ENCODE measurements at places on chromosomes 7 and 10. TPM values are rescaled to one million over a fixed set of nuclear protein-coding genes. Genes with fewer than 3 reads are reported as not detected.

DNA sequence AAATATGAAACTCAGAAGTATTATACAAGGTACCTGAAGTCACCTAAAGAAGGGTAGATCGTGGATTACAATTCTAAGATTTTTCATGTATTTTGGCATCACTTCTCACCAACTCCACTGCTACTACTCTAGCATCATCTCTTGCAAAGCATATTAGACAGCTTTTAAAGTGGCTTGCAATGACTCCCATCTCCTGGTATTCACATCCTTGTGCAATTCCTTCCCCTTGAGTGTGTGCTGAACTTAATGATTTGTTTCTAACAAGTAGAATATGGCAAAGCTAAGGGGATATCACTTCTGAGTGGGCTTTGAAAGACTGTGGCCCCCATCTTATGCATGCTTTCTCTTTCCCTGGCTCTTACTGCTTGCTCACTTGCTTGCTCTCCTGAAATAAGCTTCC, 280.2 kb downstream of the SNX13 start:
- H3K4me3 ChIP-seq = no peak overlapping the region
- no peaks in the 10 kb centered on the region for H3K27me3 ChIP-seq
- no peak for DNase-seq
- no peaks in the 10 kb centered on the region for H3K4me1 ChIP-seq
- no peaks in the 10 kb centered on the region for H3K36me3 ChIP-seq

Gene MMD2
- not detected for total RNA-seq

DNA sequence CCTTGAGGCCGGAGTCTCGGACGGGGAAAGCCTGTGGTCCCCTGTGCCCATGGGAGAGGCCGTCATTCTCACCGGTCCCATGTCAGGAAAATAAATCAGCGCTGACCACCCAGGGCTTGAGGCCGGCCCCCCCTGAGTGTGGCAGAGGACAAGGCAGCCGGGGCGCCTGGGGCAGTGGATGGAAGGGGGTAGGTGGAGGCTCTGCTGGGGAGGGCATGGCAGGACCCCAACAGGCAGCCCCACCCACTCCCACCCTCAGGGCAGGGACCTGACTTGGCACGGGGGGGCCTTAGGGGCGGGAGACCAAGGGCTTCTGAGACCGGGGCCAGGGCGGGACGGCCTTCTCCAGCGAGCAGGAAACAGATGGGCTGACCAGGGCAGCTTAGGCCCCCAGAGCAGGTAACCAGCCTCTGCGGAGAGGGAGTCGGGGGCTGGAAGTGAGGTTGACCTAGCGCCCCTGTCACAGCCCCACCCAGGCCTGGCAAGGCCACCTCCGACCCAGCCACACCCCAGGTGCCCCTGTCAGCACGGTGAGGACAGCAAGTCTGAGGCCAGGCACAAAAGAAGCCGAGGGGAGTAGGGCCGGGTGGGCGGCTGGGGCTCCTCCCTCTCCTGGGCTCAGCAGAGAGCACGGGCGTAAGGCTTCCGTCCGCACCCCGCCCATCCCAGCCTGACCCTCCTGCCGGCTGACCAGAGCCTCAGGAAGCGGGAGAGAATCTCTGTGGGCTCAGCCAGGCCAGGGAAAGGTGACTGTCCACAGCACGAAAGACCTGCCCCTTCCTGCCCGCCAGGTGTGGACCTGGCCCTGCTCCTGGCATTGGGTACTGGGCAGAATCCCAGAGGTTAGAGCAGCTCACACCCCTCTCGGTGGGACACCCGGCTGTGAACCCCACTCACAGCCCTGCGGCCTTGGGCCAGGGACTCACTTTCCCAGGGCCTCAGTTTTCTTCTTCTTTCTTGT, 87.4 kb downstream of the FOXL3 start:
- no peaks in the 10 kb centered on the region for H3K4me1 ChIP-seq
- peak; percentile 24 for DNase-seq
- H3K27ac ChIP-seq = no peak overlapping the region
- no peaks in the 10 kb centered on the region for H3K36me3 ChIP-seq
- H3K4me3 ChIP-seq = no peak overlapping the region
- no peaks in the 10 kb centered on the region for H3K27me3 ChIP-seq

- H3K4me1 ChIP-seq = no peaks in the 10 kb centered on the region
- H3K4me3 ChIP-seq = no peak overlapping the region
- no peaks in the 10 kb centered on the region for H3K36me3 ChIP-seq
These were observed 220.8 kb downstream of the LRMDA start for GRCh38 chr10:75652146-75652740.

Gene BTBD16
- total RNA-seq = not detected

- no peak for DNase-seq
- no peaks in the 10 kb centered on the region for H3K4me1 ChIP-seq
- no peak overlapping the region for H3K27ac ChIP-seq
- no peak overlapping the region for H3K4me3 ChIP-seq
These were observed 128.5 kb upstream of the PFKP start for GRCh38 chr10:2938869-2939268.

GRCh38 chr10:29435809-29436501, 147.1 kb downstream of the LYZL1 start:
- no peak for DNase-seq
- H3K27me3 ChIP-seq = no peaks in the 10 kb centered on the region
- no peaks in the 10 kb centered on the region for H3K36me3 ChIP-seq
- no peak overlapping the region for H3K4me3 ChIP-seq
- H3K4me1 ChIP-seq = no peaks in the 10 kb centered on the region
- no peak overlapping the region for H3K27ac ChIP-seq

Gene DKK1
- total RNA-seq = 4.1 TPM

Gene GFRA1
- total RNA-seq = 75.1 TPM

GRCh38 chr7:26688388-26688787, 176.0 kb downstream of the SKAP2 start:
- no peaks in the 10 kb centered on the region for H3K4me1 ChIP-seq
- H3K27ac ChIP-seq = no peak overlapping the region
- no peaks in the 10 kb centered on the region for H3K36me3 ChIP-seq
- H3K27me3 ChIP-seq = peaks cover 18% of the 10 kb centered on the region
- no peak for DNase-seq

Gene DDC
- total RNA-seq = not detected

DNA sequence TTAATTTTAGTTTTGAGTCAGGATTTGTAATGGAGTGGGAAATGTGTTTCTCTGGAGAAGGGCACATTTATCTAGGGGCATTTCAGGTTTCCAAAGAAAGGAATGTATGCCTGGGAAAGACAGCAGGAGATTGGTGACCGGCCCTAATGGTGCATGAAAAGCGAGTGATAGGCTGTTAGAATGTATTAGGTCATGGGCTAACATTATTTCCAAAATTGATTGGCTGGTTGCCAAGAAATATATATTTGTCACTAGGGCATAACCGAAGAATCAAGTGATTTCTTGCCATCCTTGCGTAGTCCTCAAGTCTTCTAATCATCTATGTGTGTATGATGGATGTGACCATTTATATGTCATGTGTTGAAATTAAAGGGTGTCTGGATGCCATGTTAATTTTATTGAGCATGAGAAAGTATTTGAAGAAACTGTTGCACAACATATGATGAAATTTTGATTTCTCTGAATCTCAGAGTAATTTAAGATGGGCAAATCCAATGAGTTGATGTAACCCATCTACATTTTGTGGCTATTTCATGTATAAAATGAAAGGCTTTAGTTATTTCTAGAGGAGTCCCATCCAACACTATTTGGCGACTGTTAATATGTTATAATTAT, 248.4 kb downstream of the BMPER start:
- no peak for DNase-seq
- H3K27me3 ChIP-seq = no peaks in the 10 kb centered on the region
- no peaks in the 10 kb centered on the region for H3K4me1 ChIP-seq
- H3K36me3 ChIP-seq = no peaks in the 10 kb centered on the region
- H3K27ac ChIP-seq = no peak overlapping the region

DNA sequence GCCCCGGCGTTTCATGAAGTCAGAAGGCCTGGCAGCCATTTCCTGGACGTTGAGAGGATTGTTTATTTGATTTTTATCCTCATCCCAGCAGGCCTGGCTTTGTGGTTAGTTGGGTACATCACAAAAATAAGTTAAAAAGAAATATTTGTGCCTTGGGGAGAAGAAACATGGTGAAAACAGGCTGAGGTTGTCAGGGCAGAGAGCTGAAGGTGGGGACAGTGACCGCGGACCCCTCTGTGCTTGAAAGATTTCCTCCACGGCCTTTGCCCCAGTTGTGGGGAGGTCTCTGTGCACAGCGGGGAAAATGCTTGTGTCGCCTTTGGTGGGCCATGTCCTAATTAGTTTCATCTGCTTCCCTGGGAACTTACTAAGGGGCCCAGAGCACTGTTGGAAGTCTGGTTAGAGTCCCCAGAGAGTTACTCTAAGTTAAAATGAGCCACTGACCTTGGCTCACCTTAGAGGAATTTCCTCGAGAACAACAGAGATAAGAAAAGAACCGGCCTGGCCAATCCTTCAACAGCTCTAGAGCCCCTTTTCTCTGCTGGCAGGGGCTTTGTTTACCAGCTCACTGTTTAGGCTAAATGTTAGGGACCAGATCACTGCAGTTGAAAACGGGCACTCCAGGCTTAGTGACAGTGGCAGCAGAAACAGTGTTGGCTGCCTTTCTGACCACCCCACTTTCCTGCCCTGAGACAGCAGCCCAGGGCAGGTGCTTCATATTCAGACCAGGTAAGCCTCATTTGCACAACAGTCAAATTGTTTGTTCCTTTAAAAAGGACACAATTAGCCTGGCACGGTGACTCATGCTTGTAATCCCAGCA, 37.9 kb downstream of the CRCP start:
- no peaks in the 10 kb centered on the region for H3K27me3 ChIP-seq
- H3K4me3 ChIP-seq = no peak overlapping the region
- H3K4me1 ChIP-seq = no peaks in the 10 kb centered on the region
- H3K36me3 ChIP-seq = no peaks in the 10 kb centered on the region
- no peak for DNase-seq

DNA sequence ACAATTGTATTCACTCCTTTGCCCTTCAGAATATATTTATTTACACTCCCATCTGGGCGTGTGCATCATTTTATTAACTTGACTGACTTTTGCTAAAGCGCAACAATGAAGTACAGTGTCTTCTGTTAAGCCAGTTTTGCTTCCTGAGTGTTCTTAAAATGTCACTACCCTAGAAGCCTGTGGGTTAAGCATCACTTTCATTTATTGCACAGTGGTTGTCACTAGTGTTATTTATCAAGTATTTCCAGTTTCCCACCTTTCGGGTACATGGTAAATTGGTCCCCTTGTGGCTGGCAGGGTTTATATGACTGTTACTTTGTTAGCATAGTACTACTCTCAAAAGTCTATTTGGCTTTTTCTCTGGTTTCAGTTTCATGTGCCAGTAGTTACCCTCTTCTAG, 3.3 kb downstream of the HILPDA start:
- H3K36me3 ChIP-seq = no peaks in the 10 kb centered on the region
- H3K27me3 ChIP-seq = no peaks in the 10 kb centered on the region
- no peak for DNase-seq
- H3K4me1 ChIP-seq = no peaks in the 10 kb centered on the region
- H3K4me3 ChIP-seq = no peak overlapping the region
- no peak overlapping the region for H3K27ac ChIP-seq

DNA sequence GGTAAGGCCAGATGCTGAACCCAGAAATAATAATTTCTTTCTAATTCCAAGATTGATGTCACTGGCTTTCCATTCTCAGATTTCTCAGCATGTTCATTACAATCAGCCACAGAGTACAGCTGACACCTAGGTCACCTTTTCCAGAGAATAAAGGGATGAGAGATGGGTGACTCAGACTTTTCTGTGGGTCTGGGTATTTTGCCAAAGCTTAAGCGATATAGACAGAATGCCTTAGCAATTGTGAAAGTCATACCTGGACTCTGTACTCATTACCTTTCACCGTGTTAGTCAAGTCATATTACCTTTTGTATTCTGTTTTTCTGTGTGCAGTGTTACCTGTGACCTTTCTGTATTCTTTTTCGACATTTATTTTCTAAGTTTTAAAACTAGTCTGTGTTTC, 10.6 kb upstream of the PRTFDC1 start:
- DNase-seq = no peak
- H3K4me1 ChIP-seq = no peaks in the 10 kb centered on the region
- no peak overlapping the region for H3K4me3 ChIP-seq
- H3K27me3 ChIP-seq = no peaks in the 10 kb centered on the region
- H3K27ac ChIP-seq = no peak overlapping the region

Gene DYDC1
- total RNA-seq = not detected

Gene ZNF438
- total RNA-seq = 5.8 TPM

Gene ZNF804B
- not detected for total RNA-seq

- no peak overlapping the region for H3K4me3 ChIP-seq
- no peaks in the 10 kb centered on the region for H3K4me1 ChIP-seq
- no peak overlapping the region for H3K27ac ChIP-seq
- no peaks in the 10 kb centered on the region for H3K27me3 ChIP-seq
These were observed 78.4 kb upstream of the IKZF1 start for GRCh38 chr7:50226145-50226544.

DNA sequence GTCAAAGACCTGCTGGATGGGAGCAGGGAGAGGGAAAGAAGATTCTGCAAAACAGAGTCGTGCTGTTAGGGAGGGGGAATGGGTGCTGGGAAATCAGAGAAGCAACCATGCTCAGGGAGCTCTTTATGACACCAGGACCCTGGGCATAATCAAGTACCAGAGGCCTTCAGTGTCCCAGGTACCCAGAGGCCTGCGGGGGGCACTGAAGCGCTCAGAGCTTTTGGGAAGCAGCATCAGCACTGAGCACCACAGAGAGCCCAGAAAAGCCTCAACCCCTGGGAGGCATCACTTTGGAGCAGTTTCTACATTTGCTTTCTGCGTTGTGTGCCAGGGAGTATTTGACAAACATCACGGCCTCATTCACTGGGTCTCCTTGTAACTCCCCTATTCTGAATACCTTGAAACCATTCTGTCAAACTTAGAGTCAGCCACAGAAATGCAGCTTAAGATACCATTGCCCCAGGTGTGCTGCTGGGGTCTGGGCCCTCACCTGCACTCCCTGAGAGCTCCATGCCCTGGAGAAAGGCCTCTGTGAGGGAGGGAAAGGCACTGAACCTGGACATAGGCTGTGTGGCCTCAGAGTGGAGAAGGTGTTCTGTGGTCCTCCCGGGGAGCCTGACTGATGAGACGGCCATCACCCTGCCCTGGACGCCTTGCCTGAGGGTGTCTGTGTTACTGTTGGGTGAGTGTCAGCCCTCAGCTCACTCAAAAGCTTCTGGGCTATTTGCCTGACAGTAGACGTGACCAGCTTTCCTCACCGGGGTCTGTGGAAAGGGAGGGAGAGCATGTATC, 37.1 kb downstream of the CXCL12 start:
- no peak overlapping the region for H3K4me3 ChIP-seq
- H3K27ac ChIP-seq = no peak overlapping the region
- DNase-seq = peak; percentile 1
- H3K36me3 ChIP-seq = no peaks in the 10 kb centered on the region
- H3K27me3 ChIP-seq = no peaks in the 10 kb centered on the region
- H3K4me1 ChIP-seq = no peaks in the 10 kb centered on the region

Gene TACC2
- 16.5 TPM for total RNA-seq

Gene IGF2BP3
- not detected for total RNA-seq

GRCh38 chr10:70584909-70585544, 17.5 kb downstream of the PRF1 start:
- DNase-seq = no peak
- H3K27ac ChIP-seq = no peak overlapping the region
- H3K27me3 ChIP-seq = no peaks in the 10 kb centered on the region
- no peak overlapping the region for H3K4me3 ChIP-seq
- no peaks in the 10 kb centered on the region for H3K4me1 ChIP-seq

Gene CALHM3
- not detected for total RNA-seq

Measured in uterus (tissue), 4 donors.